ENCODE measurements at places on chromosomes 11 and 22.

DNA sequence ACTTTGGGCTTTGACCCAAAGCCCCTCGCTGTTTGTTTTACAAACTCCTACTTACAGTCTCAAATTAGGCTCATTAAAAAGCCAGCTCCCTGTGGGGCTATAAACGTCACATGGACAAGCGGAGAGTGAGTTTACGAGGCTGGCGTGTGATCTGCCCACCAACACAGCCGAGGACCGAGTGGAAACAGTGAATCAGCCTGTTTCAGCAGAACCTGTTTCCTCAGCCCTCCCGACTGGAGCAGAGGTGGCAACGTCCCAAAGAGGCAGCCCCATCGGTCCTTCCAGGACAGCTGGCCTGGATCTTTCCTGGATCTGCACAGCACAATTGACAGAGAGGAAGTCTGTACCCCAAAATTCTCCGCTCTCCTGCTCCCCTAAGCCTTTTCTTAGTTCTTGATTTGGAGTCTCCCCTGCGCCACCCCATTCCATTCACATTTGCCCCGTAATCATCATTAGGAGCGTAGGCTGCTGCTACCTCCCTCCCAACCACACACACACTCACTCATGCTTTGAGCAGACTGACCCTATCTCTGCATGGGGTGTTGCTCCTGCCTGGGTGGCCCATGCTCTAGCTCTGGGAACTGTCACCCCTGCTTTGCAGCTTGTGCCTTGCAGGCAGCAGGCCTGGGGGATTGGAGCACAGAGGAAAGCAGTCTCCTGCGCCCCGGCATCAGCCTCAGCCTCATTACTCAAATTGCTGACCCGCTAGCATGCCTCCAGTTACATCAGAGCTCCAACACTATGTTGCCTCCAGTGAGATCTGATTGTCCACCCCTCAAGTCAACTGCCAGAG lies 117.8 kb downstream of the NAT10 start:
- DNase-seq, result no peak

DNA sequence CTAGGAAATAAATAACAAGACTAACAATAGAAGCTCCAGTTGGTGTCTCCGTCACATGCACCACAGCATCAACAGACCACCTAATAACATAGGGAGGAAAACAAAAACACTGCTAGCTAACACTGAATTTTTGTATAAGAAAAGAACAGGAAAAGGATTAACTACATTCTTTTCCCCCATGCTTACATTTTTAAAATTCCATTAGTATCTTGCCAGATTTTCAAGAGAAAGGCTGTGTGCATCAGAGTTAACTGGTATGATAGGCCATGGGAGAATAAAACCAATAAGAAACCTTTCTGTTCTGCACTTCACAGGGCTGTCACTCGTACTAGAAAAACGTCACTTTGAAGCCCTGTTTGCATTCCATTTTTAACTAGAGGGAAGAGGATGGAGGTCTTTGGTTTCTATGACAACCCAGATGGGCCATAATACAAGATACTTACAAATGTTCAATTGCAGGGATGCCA lies 79.0 kb downstream of the LARGE2 start:
- no peak for DNase-seq

- DNase-seq, result no peak
Observed at GRCh38 chr11:85965202-85965601, 103.7 kb downstream of the PICALM start.

DNA sequence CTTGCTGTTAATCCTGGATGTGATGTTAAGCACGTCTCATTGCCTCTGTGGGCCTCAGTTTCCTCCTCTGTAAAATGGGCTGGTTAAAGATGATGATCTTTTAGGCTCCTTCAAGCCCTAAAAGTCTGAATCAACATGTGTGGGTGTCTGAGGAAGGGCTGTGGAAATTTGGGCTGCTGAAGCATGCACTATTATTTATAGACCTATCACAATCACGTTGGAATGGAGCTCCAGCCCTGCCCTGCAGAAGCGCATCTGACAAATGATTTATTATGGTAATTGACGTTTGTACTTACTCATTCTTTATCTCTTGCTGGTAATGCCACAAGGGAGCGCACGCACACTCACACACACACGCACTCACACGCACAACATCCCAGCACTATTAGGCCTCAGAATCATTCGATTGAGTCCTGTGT lies 20.4 kb downstream of the P2RX3 start:
- DNase-seq, result peak; percentile 41

GRCh38 chr11:21056644-21057043 lies 387.3 kb downstream of the NELL1 start:
- no peak for DNase-seq

GRCh38 chr11:71453918-71454304 lies 908 bp downstream of the NADSYN1 start:
- DNase-seq, result no peak

DNA sequence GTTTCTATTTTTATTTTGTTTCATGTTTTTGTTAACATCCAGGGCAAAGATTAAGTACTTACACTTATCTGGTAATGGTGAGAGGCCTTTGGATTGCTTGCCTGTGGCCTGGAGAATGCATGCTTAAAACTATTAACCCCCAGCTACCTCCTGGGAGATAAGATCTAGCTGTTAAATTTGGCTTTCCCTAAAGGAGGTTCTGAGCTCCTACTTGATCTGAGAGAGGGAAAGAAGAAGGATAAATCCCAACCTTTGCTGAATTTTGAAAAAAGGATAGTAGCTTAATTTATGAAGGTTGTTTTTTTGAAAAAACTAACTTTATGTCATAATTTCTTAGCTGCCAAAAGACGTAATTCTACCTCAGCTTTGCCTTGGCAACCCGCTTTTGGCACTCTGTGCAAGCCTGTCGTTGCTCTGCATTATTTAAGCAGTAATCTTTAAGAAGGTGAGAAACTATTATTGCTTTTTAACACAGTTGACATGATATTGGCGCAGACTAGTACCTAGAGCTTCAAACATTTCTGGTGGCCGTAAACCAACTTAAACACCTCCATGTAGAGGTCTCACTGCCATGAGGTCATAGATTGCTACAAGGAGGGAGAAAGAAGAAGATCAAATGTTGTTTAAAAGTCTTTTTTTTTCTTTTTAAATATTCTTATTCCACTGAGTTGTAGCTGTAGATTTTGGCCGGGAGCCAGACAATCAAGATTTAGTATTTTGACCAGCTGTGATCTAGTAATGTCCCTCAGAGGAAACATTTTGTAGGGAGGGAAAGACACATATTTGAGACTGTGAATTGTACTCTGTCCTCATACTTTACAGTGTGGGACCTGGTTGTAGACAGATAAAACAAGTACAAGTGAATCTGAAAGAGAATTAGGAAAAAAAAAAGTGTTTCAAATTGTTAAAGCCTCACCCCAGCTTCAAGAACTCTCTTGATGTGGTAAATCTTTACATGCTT lies 74.4 kb downstream of the WNT11 start:
- no peak for DNase-seq

Measured in inflammatory macrophage treated with lipopolysaccharide for 1 hour (primary cell).